ENCODE measurements at places on chromosomes 11 and 22.

DNA sequence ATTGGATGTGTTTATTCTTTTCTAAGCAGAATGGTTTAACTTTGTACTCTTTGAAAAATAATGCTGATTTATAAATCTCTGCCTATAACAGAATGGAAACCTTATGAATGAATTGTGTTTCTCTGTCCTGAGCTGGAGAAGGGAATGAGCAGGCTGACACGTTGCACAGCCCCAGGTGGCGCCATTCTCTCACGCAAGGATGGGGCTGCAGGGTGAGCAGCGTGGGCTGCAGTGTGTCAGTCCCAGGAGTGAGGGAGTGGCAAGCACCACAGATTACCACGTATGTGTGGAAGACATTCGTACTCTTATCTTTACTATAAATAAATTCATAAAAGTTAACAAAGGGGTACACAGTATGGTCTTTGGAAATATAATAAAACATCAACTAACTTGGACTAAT lies 33.4 kb downstream of the FDX1 start:
- DNase-seq: peak; percentile 21

- no peak for DNase-seq
Measured at GRCh38 chr11:9047964-9048523, 43.4 kb downstream of the SCUBE2 start.

DNA sequence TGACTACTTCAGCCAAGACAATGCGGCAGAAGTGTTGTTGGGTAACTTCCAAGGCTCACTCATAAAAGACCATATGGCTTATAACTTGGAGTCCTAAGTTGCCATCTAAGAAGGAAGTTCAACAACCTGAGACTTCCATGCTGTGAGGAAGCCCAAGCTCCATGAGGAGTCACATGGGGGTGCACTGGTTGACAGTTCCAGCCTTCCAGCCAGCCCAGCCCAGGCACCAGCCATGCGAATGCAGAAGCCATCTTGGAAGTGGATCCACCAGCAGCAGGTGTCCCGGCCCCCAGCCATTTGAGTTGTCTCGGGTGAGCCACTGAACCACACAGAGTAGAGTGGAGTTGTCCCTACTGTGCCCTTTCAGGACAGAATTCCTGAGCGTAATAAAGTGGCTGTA lies 32.8 kb upstream of the WNT7B start:
- no peak for DNase-seq

DNA sequence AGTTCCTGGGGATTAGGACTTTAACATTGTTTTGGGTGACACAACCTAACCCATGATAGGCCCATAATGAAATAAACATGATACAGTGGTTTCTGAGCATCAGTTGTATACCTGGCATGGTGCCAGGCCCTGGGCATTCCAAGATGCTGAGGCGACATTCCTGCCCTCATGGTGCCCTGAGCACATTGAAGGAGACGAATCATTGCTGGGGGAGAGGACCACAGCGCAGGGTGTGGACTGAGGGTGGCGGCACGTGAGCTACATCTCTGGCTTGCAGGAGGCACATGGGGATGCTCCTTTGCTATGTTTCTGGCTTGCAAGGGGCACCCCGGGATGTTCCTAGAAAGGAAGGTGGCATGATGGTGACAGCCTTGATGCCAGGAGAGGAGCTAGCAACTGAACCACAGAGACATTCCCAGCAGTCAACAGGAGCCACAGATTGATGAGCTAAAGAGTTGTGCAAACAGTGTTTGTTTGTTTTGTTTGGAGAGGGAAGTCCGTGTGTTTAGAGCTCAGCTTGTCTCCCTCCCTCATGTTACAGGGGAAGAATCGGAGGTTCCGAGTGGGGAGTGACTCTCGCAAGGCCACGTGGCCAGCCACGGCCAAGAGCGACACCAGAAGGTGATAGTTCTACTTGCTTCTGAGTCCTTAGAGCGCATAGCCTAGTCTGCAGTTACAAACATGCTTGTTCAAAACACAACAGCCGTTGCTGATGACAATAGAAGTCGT lies 106.4 kb downstream of the MIAT start:
- no peak for DNase-seq

- DNase-seq: no peak
Measured at GRCh38 chr11:15113381-15113780, 1.3 kb upstream of the INSC start.

GRCh38 chr22:39739338-39740027 lies 154.1 kb downstream of the ENTHD1 start:
- DNase-seq: no peak

GRCh38 chr11:64352995-64353714 lies 5.8 kb upstream of the RPS6KA4 start:
- no peak for DNase-seq

GRCh38 chr11:126162306-126163030 lies 49.0 kb downstream of the RPUSD4 start:
- no peak for DNase-seq

- DNase-seq: no peak
Measured at GRCh38 chr11:121561240-121561639, 108.5 kb upstream of the SORL1-AS1 start.

- no peak for DNase-seq
Measured at GRCh38 chr11:11177156-11177808, 175.8 kb downstream of the CSNK2A3 start.

GRCh38 chr11:30635401-30635989 lies 49.3 kb upstream of the MPPED2 start:
- no peak for DNase-seq

DNA sequence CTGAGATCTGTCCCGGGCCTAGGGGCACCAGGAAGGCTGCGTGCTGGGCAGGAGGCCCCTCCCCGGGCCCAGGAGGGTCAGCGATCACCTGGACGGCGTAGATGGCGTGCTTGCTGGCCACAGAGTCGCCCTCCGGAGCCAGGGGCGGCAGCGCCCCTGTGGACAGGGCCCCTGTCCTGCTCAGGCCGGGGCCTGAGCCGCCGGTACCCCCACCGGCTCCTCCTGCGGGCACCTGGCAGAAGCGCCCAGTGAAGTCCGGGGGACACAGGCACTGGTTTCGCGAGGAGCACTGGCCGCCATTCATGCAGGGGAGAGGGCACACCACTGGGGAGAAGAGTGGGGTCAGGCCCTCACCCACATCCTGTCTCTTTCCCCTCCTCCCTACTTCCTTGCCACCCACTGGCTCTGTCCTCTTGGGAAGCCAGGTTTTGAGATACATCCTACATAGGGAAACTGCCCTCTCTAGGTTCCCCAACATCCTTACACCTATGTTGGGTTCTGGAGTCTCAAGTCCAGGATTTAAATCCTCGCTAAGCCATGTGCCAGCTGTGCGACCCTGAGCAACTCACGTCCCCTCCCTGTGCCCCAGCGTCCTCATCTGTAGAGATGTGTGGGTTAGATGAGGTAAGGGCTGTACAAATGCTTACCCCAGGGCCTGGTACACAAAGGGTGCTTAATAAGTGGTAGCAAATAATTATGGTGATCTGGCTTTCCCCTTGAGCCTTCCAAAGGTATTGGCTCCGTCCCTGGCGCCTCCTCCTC lies 3.9 kb downstream of the LTBP3 start:
- DNase-seq: no peak

DNA sequence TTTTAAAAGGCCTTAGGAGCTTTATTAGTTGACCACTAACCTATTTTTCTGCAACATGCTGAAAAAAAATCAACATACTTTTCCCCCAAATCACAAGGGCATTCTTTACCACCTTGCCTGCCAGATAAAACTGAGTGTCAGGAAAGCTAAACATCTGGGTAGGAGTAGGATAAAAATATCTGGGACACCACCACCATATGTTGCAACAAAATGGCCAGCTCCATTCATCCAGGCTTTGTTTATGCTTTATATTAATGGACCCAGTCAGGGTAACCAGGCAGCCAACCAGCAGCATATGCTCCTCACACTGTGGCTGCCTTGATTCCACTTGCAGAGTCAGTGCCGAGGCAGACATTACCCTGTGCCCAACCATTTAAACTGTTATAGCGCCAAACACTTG lies 1024.5 kb downstream of the LRRC4C start:
- no peak for DNase-seq

- DNase-seq: no peak
Measured at GRCh38 chr11:134781380-134781866, 369.4 kb upstream of the B3GAT1 start.

- DNase-seq: no peak
Measured at GRCh38 chr11:2101171-2101675, 38.0 kb downstream of the IGF2 start.

DNA sequence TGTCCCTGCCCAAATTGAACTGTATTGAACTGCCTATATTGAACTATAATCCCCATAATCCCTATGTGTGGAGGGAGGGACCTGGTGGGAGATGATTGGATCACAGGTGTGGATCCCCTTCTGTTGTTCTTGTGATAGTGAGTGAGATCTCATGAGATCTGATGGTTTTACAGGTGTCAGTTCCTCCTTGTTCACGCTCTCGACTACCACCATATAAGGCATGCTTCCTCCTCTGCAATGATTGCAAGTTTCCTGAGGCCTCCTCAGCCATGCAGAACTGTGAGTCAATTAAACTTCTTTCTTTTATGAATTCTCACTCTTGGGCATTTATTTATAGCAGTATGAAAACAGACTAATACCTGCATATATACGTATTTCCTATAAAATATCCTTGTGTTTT lies 206.5 kb upstream of the PDGFD start:
- no peak for DNase-seq

- DNase-seq: no peak
Measured at GRCh38 chr11:119051440-119052162, 5.4 kb downstream of the HYOU1 start.

- no peak for DNase-seq
Measured at GRCh38 chr11:99327527-99327926, 306.8 kb downstream of the CNTN5 start.

DNA sequence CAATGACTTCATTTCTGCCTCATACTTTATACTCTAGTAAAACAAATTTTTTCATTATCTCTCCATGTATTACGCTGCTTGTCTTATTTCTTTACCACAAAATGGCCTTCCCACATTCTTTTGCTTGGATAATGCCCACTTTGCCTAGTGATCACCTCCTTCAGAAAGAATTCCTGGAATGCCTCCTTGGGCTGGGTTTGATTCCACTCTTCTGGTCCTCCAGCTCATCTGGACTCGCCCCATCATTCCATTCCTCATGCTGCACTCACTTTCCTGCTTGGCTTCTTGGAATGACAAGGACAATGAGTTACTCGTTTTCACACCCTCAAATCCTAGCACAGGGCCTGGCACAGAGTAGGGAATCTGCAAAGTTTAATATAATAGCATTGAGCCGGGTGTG lies 475.1 kb upstream of the LARGE1 start:
- no peak for DNase-seq

DNA sequence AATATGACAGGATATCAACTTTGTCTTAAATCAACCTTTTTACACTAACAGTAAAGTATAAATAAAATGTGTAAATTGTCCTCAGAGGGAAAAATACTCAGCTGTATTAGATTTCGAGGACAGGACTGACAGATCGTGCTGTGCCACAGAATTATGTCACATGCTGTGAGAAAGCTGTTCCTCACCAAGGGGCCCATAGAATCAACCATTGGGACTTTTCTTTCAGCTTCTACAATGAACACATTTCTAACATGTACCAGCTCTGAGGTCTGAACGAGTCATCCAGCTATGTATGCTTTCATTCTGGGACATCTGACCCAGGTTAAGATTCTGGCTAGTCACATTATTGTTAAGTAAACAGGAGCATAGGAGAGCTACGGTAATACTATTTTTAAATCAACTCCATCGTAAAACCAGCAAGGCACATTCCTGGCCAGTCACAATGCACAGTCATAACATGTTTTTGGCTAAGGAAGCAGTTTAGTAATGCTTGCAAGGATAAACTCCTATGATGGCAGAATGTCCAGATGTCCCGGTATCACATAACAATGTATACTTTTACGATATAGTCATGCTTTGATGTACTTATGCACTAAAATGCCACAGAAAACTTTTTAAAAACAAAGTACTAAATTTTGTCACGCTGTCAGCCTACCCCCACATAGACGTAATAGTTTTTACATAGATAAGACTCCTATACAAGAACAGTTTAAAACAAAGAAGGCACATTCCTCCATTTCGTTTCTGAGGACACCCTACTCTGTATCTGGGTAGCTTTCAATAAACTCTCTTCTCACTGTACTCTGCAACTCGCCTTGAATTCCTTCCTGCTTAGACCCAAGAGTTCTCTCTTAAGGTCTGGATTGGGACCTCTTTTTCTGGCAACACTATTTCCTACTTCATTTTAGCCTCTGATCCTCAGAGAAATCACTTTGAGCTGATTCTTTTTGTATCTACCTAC lies 27.4 kb downstream of the ZNF214 start:
- DNase-seq: no peak

DNA sequence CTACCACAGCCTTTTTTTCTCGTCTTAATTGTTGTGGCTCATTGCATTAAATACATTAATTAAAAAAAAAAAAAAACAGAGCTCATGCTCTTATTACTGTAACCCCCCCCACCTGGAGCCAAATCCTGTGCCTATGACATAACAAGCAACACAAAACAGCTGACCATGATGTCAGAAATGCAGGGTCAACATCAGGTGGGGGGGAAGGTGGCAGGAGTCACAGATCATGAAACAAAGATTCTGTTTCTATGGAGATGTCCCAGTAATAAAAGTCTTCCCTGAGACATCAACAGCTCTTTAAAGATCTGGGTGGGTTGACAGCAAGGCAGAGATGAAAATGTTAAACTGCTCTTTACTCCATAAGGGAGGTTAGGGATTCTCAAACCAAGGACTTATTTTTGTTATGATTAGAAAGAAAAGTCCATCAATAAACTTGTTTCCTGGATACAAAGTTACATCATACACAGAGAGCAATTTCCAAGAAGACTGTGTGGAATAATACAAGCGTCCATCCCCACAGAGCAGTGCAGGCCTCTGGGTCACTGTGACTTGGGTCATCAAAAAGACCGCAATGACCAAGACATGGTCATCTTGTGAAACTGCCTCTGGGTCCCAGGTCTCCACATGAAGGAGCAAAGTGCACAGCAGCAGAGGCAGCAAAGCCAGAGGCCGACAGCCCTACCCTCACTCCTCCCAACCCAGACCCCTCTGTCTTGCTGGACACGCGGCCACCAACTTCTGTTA lies 42.7 kb upstream of the CYP2D6 start:
- no peak for DNase-seq

- DNase-seq: no peak
Measured at GRCh38 chr11:8267280-8267679, 3.6 kb upstream of the LMO1 start.

DNA sequence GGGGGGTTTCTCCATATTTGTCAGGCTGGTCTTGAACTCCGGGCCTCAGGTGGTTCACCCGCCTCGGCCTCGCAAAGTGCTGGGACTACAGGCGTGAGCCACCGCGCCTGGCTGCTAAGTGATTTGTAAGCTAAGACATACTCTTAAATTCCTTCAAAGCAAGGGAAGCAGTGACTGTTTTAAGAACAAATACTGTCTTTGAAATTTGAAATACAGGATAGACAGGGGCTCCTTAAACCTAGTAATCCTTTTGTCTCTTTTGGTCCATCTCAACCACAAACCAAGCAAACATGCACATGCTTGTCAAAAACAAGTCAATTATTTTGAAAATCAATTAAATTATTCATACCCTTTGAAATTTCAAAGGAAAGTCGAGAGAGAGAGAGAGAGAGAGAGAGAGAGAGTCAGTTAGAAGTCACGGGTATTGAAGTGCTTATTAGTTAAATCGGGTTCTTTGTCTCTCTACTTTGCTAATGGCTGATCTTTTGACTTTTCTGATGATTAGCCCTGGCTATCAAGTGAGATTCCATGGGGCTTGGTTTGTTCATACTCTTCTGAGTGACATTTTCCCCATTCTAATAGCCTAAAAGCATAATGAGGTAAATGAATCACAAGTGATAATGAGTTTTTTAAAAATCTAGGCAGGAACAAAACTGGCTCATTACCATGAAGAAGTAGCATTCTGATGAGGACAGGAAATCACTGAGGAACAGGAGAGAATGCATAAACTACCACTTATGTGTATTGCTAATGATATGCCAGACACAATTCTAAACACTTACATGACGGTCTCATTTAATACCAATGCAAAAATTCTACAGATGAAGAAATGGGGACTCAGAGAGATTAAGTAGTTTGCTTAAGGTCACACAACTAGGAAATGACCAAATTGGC lies 48.0 kb downstream of the MCHR1 start:
- peak; percentile 28 for DNase-seq

All from CD8-positive, alpha-beta T cell (primary cell).